HFFc6 (cell line): ENCODE measurements at places on chromosomes 5 and 9. TPM values are rescaled to one million over a fixed set of nuclear protein-coding genes. Genes with fewer than 3 reads are reported as not detected.
A peak's percentile ranks its signal among the peaks of the same experiment; 100 is the strongest.

- no peaks in the 10 kb centered on the region for H3K36me3 ChIP-seq
- peak overlapping the region; percentile 84 for H3K4me3 ChIP-seq
- DNase-seq: no peak
- peaks cover 8% of the 10 kb centered on the region for H3K4me1 ChIP-seq
Measured at GRCh38 chr9:130681769-130682420, 11.7 kb upstream of the EXOSC2 start.

The SHISAL2B gene
- total RNA-seq: not detected in 3 replicates

- H3K36me3 ChIP-seq: no peaks in the 10 kb centered on the region
- DNase-seq: no peak
- no peaks in the 10 kb centered on the region for H3K27me3 ChIP-seq
- H3K27ac ChIP-seq: no peak overlapping the region
- H3K4me1 ChIP-seq: no peaks in the 10 kb centered on the region
- no peak overlapping the region for H3K4me3 ChIP-seq
Measured at GRCh38 chr9:101650142-101650541, 55.4 kb upstream of the PPP3R2 start.

- H3K27me3 ChIP-seq: no peaks in the 10 kb centered on the region
- no peaks in the 10 kb centered on the region for H3K4me1 ChIP-seq
- H3K36me3 ChIP-seq: no peaks in the 10 kb centered on the region
- H3K4me3 ChIP-seq: no peak overlapping the region
- DNase-seq: no peak
- H3K27ac ChIP-seq: no peak overlapping the region
Measured at GRCh38 chr9:102507044-102507687, 488.0 kb upstream of the CYLC2 start.

DNA sequence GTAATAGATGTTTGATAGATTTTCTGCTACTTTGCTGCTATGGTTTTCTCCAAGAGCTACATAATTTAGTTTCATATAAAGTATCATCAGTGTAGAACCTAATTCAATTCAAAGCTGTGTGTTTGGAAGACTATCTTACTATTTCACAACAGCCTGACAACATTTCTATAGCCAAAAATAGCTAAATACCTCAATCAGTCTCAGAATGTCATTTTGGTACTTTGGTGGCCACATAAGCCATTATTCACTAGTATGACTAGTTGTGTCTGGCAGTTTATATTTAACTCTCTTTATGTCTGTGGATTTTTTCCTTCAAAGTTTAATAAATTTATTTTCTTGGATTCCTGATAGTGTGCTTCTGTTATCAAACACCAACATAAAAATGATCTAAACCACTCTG, 35.1 kb upstream of the CCDC152 start:
- no peaks in the 10 kb centered on the region for H3K36me3 ChIP-seq
- peaks cover 8% of the 10 kb centered on the region; the same call in 1 of the 2 replicates for H3K4me1 ChIP-seq

DNA sequence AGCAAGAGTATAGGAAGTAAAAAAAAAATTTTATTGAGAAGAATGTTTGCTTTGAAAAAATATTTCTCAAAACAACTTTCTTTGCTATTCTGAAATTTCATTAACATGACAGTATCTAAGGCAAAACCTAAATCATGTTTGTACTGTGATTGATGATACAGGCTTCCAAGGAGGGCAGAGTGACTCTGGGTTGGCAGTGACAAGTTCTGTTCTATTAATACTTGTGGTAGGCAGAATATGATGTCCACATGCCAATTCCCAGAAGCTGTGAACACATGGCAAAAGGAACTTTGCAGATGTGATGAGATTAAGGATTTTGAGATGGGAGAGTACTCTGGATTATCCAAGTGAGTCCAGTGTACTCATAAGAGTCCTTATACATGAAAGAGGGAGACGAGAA, 16.6 kb downstream of the CCDC125 start:
- H3K4me1 ChIP-seq: no peaks in the 10 kb centered on the region
- DNase-seq: no peak
- no peak overlapping the region for H3K4me3 ChIP-seq
- no peaks in the 10 kb centered on the region for H3K36me3 ChIP-seq
- no peak overlapping the region for H3K27ac ChIP-seq

DNA sequence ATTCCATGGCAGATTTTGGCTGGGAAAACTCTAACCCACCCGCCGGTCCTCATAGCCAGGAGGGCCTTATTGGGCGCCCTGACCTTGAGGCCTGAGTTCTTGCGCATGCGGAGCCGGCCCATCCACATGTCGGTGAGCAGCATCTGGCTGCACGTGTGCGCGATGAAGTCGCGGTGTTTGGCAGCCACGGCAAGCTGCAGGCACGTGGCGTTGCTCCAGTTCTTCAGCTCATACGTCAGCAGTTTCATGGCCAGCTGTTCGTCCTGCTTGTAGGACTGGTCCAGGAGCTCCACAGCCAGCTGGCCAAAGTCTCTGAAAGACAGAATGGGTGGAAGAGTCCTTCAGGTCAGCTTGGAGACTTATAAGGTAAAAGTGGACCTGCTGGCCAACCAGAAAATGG, 204.3 kb upstream of the KLF9 start:
- H3K36me3 ChIP-seq: no peaks in the 10 kb centered on the region
- no peaks in the 10 kb centered on the region; the same call in 1 of the 2 replicates for H3K4me1 ChIP-seq
- DNase-seq: no peak
- H3K27ac ChIP-seq: no peak overlapping the region
- peaks cover 7% of the 10 kb centered on the region for H3K27me3 ChIP-seq

The GFRA3 gene
- not detected in 3 replicates for total RNA-seq

GRCh38 chr5:121746763-121747162, 104.9 kb upstream of the FTMT start:
- DNase-seq: no peak
- no peak overlapping the region for H3K4me3 ChIP-seq
- no peaks in the 10 kb centered on the region; the same call in 1 of the 2 replicates for H3K27me3 ChIP-seq
- no peak overlapping the region for H3K27ac ChIP-seq
- H3K36me3 ChIP-seq: no peaks in the 10 kb centered on the region

- H3K4me1 ChIP-seq: peaks cover 22% of the 10 kb centered on the region
- H3K27me3 ChIP-seq: peaks cover 1% of the 10 kb centered on the region
- no peak for DNase-seq
- H3K36me3 ChIP-seq: no peaks in the 10 kb centered on the region
- H3K27ac ChIP-seq: no peak overlapping the region
- no peak overlapping the region for H3K4me3 ChIP-seq
Measured at GRCh38 chr9:92770360-92770995, 5.8 kb upstream of the BICD2 start.

- H3K36me3 ChIP-seq: no peaks in the 10 kb centered on the region
- DNase-seq: no peak
- H3K27ac ChIP-seq: no peak overlapping the region
- H3K27me3 ChIP-seq: no peaks in the 10 kb centered on the region
Measured at GRCh38 chr9:104177003-104177611, 83.0 kb downstream of the SMC2 start.

DNA sequence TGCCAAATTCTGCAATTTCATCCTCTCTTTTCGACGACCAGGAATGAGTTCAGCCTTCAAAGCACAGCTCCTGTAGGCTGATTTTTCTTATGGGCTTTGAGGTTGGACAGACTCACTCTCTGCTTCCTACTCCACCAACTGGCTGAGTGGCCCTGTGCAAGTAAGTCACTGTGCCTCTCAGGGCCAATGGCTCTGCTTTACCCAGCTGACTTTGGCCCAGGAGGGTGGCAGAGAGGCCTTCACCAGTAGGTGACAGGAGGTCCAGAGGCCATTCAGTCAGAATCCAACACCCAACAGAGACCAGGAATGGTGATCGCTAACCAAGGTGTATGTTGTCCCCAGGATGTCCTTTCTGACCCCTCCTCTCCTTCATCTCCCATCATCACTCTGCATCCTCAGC, 49.5 kb upstream of the ALDH1B1 start:
- H3K36me3 ChIP-seq: no peaks in the 10 kb centered on the region
- H3K4me1 ChIP-seq: peaks cover 12% of the 10 kb centered on the region
- no peak for DNase-seq
- no peak overlapping the region for H3K4me3 ChIP-seq
- no peak overlapping the region for H3K27ac ChIP-seq

The CDH18 gene
- 0.55 and 0.57 TPM in 2 replicates for total RNA-seq

DNA sequence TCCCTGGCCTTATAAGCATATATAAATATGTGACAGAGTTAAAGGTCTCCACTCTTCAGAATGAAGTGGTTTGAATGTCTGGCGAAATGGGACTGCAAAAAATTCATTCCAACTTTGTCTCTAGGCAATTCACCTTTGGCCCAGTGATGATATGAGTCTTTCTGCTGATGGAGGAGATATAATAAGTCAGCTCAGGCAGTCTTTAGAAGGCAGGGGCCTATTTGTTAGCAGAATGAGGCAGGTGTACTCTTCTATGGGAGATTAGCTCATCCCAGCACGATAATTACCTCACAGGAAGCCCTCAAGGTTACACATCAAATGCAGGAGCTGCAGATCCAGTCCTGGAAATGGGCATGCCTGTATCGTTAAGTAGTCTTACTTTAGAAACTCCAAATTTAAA, 300.5 kb downstream of the NR2F1-AS1 start:
- peaks cover 53% of the 10 kb centered on the region for H3K4me1 ChIP-seq
- H3K27me3 ChIP-seq: no peaks in the 10 kb centered on the region
- H3K36me3 ChIP-seq: no peaks in the 10 kb centered on the region
- no peak overlapping the region for H3K27ac ChIP-seq
- DNase-seq: no peak
- no peak overlapping the region for H3K4me3 ChIP-seq

GRCh38 chr5:14182761-14183160, 39.6 kb downstream of the TRIO start:
- peaks cover 95% of the 10 kb centered on the region for H3K4me1 ChIP-seq
- no peaks in the 10 kb centered on the region for H3K27me3 ChIP-seq
- DNase-seq: no peak

The NMUR2 gene
- not detected in 3 replicates for total RNA-seq

GRCh38 chr9:98951967-98952366, 8.3 kb downstream of the COL15A1 start:
- no peak overlapping the region for H3K27ac ChIP-seq
- no peaks in the 10 kb centered on the region for H3K4me1 ChIP-seq
- peaks cover 17% of the 10 kb centered on the region for H3K27me3 ChIP-seq
- DNase-seq: no peak
- no peak overlapping the region for H3K4me3 ChIP-seq
- H3K36me3 ChIP-seq: 0 out of 2 replicates have a peak, but pooled peaks cover 4% of the 10 kb centered on the region

DNA sequence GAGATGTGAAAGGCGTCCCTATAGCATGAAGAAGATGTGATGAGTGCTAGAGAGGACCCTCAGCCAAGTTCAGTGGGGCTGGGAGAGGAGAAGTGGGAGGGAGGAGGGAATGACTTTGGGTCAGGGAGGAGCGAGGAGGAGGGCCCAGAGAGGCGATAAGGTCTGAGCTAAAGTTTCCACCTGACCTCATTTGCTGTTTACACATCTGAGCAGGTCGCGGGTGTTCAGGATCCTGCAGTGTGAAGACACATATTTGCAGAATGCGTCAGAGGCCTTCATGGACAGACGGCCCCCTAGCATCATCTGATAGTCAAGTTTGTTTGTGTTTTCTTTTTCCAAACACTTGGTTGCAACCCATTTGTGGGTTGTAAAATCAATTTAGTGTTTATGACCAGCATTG, 18.9 kb upstream of the IGFBPL1 start:
- peaks cover 9% of the 10 kb centered on the region for H3K4me1 ChIP-seq
- H3K36me3 ChIP-seq: no peaks in the 10 kb centered on the region
- H3K27ac ChIP-seq: no peak overlapping the region
- DNase-seq: no peak
- H3K4me3 ChIP-seq: no peak overlapping the region

- peaks cover 49% of the 10 kb centered on the region for H3K36me3 ChIP-seq
- H3K4me3 ChIP-seq: no peak overlapping the region
Measured at GRCh38 chr5:178223196-178223773, 9.3 kb downstream of the PHYKPL start.

DNA sequence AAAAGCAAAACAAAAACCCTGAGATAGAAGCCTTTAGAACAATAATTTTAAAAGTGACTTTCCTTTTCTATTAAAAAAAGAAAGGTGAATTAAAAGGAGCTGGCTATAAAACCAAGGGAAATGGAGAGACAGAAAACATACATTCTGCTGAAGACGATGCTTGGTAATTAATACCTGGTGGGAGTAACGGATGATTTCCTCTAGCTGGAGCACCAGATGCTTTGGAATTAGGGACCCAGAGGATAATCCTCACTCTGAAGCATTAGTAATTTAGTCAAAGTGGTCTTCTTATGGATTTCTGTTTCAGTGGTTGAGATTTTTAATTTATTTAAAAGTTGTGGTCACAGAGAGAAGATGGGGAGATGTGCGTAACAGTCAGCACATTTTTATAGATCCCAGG, 982.5 kb downstream of the TLE4 start:
- no peaks in the 10 kb centered on the region for H3K27me3 ChIP-seq
- no peak for DNase-seq
- no peak overlapping the region for H3K4me3 ChIP-seq
- no peak overlapping the region for H3K27ac ChIP-seq
- no peaks in the 10 kb centered on the region for H3K4me1 ChIP-seq

GRCh38 chr9:81387360-81388106, 301.8 kb downstream of the TLE1 start:
- DNase-seq: no peak
- H3K4me1 ChIP-seq: peaks cover 28% of the 10 kb centered on the region
- peaks cover 2% of the 10 kb centered on the region for H3K27me3 ChIP-seq
- no peak overlapping the region for H3K4me3 ChIP-seq

DNA sequence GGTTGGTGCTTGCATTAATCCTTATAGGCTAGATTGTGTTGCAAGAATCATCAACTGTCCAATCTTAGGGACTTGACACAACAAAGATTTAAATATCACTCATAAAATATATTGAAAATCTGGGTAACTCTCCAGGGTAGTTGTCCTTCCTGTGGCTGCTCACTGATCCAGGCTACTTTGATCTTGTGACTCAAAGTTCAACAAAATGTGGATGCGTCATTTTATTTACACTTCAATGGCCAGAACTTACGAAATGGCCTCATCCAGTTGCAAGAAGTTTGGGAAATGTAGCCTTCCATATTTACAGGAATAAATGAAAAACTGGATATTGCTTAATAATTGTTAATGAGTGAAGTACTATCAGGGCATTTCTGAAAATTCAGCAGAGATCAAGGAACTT, 235.5 kb upstream of the ACTBL2 start:
- H3K27ac ChIP-seq: no peak overlapping the region
- H3K36me3 ChIP-seq: no peaks in the 10 kb centered on the region
- no peak overlapping the region for H3K4me3 ChIP-seq
- no peak for DNase-seq

- DNase-seq: no peak
- H3K27me3 ChIP-seq: no peaks in the 10 kb centered on the region
Measured at GRCh38 chr5:97476852-97477534, 293.9 kb upstream of the RIOK2 start.

DNA sequence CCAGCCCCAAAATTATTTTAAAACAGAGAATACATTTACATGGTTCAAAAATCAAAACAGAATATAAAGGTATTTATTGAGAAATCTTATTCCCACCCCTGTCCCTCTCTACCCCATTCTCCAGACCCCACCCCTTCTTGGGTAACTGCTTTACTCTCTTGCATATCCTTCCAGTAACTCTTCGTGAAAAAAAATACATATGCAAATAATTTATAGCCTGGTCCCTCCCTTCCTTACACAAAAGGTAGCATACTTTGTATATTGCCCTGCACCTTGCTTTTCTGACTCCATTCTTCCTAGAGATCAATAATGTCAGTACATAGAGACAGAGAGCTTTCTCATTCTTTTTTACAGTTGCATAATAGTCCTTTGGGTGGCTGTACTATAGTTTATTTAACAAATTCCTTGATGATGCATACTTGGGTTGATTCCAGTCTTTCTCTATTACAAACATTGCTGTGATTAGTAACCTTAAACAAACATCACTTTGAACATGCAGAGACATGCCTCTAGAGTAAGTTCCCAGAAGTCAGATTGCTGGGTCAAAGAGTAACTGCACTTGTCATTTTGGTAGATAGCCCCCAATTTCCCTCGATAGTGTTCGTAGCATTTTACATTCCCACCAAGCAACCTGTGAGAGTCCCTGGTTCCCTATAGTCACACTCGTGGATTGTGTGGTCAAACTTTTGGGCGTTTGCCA, 47.9 kb downstream of the STOM start:
- peak overlapping the region; percentile 64 for H3K4me3 ChIP-seq
- peak overlapping the region; percentile 91 for H3K27ac ChIP-seq
- peaks cover 68% of the 10 kb centered on the region for H3K36me3 ChIP-seq
